ENCODE measurements at places on chromosomes 1 and 21. TPM values are rescaled to one million over a fixed set of nuclear protein-coding genes. Genes with fewer than 3 reads are reported as not detected.

AGRN gene
- 137 TPM for total RNA-seq

EIF3I gene
- total RNA-seq = 284 TPM

VAMP4 gene
- total RNA-seq = 4.9 TPM

FLG2 gene
- not detected for total RNA-seq

IFI44 gene
- total RNA-seq = 1.6 TPM

CD101 gene
- total RNA-seq = 0.10 TPM

ERG gene
- total RNA-seq = not detected

GPR3 gene
- 2.1 TPM for total RNA-seq

EXO1 gene
- 22.6 TPM for total RNA-seq

LAMC2 gene
- total RNA-seq = 21.5 TPM

CELA2B gene
- total RNA-seq = 0.29 TPM

TMOD4 gene
- total RNA-seq = 0.34 TPM

PWP2 gene
- 1.9 TPM for total RNA-seq

PLA2G2D gene
- total RNA-seq = not detected

TRPM2 gene
- 7.0 TPM for total RNA-seq

MARK1 gene
- 0.18 TPM for total RNA-seq

CHIA gene
- not detected for total RNA-seq

S100A14 gene
- total RNA-seq = 0.40 TPM

IL19 gene
- total RNA-seq = not detected

SPRR2E gene
- total RNA-seq = not detected

TEDDM1 gene
- total RNA-seq = not detected

KLHDC7A gene
- 1.3 TPM for total RNA-seq

LCE1E gene
- total RNA-seq = not detected

OR10J1 gene
- not detected for total RNA-seq

NTMT2 gene
- not detected for total RNA-seq

SPATA17 gene
- total RNA-seq = 2.8 TPM

CEP85 gene
- 14.2 TPM for total RNA-seq

MPZ gene
- 0.37 TPM for total RNA-seq

CTBS gene
- 5.8 TPM for total RNA-seq

Measured in A549 treated with CORT108297 at 1 μM for 4 hours (cell line).